ENCODE measurements at places on chromosomes 6 and 20. TPM values are rescaled to one million over a fixed set of nuclear protein-coding genes. Genes with fewer than 3 reads are reported as not detected.

OR12D3 gene
- not detected for total RNA-seq

CABLES2 gene
- total RNA-seq, result 0.47 TPM

HLA-DMA gene
- total RNA-seq, result 4.6 TPM

PSORS1C2 gene
- total RNA-seq, result not detected

TRIM38 gene
- 10.1 TPM for total RNA-seq

TMEM170B gene
- 0.32 TPM for total RNA-seq

CDKN1A gene
- 371 TPM for total RNA-seq

DYNLRB1 gene
- 57.4 TPM for total RNA-seq

SMOC2 gene
- total RNA-seq, result not detected

PRDM1 gene
- 1.2 TPM for total RNA-seq

MCCD1 gene
- not detected for total RNA-seq

CCN2 gene
- total RNA-seq, result 145 TPM

CCN5 gene
- 8.8 TPM for total RNA-seq

SOBP gene
- 3.9 TPM for total RNA-seq

WDR46 gene
- total RNA-seq, result 71.7 TPM
